ENCODE measurements at places on chromosomes 6 and 20.

GRCh38 chr6:42505385-42505718, 53.6 kb upstream of the TRERF1 start:
- peak; percentile 39 for DNase-seq

- DNase-seq, result no peak
Measured at GRCh38 chr6:89273816-89274215, 41.3 kb downstream of the GABRR2 start.

DNA sequence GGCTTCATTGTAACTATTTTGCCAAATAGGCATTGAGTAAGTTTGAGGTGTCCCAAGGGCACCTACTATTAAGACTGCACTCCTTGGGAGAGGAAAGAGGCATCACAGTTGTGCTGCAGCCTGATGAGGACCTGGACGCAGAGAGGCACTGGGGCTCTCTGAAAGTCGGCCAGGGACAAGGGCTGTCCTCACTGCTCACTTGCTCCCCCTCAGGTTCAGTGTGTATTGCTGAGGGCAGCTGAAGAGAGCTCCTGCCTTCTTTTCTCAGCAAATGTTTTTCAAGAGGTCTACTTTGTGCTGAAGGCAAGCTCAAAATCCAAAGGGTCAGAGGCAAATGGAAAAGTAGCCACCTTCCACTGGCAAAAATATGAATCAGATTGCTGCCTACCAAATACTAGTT, 331.8 kb downstream of the RIMS1 start:
- no peak for DNase-seq

DNA sequence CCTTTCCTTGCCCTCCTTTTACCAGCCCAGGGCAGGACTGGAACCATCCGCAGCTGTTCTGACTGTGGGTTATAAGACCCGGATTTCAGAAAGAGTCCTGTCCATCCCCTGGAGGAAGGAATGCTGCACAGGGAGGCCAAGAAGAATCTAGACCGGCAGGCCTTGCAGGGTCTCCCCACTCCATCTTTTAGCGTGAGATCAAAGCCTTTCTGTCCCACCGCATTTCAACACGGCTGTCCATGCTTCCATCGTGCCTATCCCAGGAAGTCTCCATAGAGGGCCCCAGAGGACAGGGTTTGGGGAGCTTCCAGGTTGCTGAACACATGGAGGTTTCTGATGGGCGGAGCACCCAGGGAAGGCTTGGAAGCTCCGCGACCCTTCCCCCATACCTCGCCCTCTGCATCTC, 79.3 kb upstream of the AGPAT4 start:
- DNase-seq, result no peak

DNA sequence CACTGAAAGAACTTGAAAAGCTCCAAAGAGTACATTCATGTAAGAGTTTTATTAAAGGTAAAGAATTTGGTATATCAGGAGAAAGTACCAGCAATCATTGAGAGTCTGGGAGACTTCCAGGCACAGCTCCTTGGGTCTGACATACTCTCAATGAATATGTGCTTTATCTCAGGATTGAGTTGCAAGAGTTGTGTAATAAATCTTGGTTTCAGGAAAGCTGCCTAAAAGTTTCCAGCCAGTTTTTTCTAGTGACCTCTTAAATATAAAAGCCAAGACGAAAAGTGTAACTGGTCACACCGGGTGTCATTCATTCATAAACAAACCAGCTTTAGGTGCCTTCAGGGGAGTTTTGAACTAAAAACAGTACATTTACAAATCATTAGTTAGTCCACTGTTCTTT, 21.6 kb upstream of the GJA1 start:
- no peak for DNase-seq

GRCh38 chr6:42507901-42508300, 55.9 kb upstream of the UBR2 start:
- DNase-seq, result no peak

DNA sequence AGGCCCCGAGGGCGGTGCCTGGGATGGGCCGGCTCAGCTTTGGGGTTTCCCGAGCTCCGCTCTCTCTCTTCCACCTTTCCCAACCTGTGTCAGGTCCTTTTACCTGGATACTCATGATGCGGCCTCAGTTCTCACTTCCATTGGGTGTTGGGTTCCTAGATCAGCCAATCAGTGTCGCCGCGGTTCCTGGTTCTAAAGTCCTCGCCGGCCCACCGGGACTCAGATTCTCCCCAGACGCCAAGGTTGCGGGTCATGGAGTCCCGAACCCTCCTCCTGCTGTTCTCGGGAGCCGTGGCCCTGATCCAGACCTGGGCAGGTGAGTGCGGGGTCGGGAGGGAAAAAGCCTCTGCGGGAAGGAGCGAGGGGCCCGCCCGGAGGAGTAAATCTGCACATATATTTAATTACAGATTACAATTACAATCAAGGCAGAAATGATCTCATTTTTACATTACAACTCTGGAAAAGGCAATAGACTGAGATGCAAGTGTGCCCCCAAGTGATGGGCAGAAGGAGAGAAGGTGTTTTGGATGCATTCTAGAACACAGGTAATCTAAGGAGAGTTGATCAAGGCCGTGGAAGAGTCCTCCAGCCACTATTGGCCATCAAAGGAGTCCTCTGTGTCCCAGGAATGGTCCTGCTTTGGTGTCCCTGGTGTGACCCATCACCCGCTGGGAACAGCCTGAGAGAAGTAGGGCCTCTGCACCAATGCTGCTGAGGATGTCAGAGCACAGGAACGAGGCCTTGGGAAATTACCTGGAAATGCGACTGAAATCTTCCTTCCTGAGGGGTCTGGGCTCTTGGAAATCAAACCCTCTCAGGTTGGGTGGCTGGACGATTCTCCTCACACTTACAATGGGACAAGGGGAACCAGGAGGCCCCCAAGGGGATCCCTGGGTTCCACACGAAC, 34.7 kb upstream of the MICB start:
- DNase-seq, result peak; percentile 94

DNA sequence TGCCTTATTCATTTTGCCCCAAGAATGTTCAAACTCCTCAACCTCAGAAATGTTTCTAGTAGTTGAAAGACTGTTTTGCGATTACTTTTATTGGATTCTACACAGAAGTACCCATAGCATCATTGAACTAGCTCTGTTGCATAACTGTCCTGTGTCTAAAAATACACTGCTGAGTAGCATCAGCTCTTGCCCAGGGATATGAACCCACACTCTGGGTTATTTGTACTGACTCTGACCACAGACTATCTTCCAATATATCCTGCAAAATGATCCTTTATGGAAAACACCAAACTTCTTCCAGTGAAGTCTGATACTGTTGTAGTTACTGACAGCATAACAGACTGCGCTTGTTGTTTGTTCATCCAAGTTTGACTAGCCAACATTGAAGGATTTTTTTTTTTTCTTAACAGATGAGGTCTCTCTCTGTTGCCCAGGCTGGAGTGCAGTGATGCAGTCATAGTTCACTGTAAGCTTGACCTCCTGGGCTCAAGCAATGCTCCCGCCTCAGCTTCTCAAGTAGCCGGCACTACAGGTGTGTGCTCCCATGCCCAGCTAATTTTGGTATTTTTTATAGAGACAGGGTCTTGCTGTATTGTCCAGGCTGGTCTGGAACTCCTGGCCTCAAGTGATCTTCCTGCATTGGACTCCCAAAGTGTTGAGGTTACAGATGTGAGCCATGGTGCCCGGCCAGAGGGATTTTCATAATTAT, 49.9 kb downstream of the TULP4 start:
- DNase-seq, result no peak

DNA sequence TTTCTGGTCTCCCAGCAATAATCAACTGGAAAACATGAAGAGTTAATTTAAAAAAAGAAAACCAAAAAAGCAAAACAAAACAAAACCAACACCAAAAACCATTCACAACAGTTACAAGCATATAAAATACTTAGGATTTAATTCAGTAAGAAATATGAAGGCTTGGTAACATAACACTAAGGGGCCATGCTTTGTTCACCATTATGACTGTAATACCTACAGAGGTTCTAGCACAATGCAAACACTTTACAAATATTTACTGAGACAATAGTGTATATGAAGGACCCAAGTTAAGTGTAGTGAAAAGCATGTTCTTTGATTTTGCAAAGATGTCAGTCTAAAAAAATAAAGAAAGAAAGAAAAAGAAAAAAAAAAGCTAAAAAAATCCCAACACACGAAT, 109.8 kb upstream of the EMILIN3 start:
- no peak for DNase-seq

GRCh38 chr20:32964575-32964974, 39.7 kb downstream of the SUN5 start:
- DNase-seq, result no peak

- DNase-seq, result no peak
Measured at GRCh38 chr20:20409331-20409730, 41.4 kb downstream of the INSM1 start.

DNA sequence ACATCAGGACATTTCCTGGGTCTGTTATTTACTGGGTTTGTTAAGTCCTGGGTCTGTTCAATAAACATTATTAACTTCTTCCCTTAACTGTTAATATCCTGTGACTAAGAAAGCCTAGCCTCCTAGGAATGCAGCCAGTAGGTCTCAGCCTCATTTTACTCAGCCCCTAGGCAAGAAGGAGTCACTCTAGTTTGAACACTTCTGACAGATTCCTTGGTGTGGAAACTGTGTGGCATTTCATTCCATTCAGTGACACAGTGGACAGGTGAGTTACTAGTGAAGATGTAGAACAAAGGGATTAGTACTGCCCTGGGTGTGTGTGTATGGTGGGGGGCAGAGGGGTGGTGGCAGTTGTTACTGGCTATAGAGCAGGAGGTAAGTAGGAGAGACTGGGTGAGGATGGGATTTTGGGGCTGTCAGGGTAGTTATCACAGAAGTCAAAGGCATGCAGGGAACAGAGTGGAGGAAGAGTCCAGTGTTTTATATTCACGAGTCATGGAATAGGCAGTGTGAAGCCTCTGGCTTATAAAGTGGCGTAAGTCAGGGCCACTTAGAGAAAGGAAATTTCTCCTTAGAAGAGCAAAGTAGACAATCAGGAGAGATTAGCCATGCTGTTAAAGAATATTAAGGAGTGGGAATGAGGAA, 28.4 kb downstream of the RNF182 start:
- no peak for DNase-seq

DNA sequence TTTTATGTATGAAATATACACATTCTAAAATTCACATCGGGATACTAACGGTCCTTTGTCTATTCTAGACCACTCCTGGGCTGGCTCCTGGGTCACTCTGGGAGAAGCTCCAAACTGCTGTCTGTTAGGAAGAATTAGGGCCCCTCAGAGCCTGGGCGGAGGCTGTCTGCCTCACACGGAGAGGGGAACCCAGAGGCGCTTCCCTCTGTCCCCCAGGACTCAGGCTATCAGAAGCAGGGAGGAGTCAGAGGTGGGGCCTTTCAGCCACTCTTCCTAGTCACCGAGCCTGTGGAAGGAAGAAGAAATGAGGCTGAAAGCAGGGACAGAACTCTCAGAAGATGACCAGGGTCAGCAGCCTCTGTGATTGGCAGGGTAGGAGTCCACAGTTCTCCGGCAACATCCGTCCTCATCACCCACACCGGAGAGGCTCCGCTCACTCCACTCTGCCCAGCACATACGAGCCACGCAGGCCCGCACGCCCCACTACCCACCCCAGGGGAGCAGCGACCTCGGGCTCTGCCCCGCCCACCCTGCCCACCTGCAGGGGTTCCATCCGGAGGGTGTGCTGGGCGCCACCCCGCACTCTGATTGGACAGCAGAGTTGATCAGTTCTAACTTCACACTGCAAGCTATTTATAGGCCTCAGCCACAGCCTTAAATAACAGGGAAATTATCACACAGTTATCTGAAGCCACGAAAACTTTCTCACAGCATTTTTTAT, 182.1 kb upstream of the AFDN start:
- DNase-seq, result no peak

- peak; percentile 46 for DNase-seq
Measured at GRCh38 chr6:52176550-52176949, 9.6 kb upstream of the IL17A start.

GRCh38 chr6:84007871-84008270, 25.7 kb upstream of the MRAP2 start:
- no peak for DNase-seq

- DNase-seq, result no peak
Measured at GRCh38 chr6:44762496-44762895, 375.0 kb downstream of the CDC5L start.

DNA sequence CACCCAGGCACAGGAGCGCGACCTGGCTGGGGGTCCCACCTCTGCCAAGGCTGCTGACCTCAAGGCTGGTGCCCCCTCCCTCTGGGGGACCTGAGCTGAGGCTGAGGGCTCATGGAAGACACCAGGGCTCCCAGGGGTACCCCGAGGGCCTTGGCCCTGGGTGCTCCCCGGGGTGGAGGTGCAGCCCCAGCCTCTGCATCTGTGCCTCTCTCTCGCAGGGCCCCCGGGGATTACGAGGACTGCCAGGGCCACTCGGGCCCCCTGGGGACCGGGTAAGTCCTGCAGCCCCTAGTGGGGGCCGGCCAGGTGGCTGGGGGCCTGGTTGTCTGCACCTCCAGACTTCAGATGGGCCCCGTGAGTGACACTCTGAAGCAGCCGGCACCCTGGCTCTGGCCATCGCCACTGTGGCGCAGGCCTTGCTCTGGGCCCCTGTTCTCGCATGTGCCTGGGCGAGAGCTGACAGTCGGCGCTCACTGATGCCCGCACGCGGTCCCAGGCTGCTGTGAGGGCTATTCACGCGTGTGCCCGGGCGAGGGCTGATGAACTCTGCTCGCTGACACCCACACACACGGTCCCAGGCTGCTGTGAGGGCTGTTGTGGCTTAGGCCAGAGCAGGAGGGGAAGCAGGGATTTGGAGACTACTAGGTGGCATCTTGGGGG, 9.3 kb downstream of the COL9A3 start:
- DNase-seq, result no peak

GRCh38 chr20:14385176-14385740, 47.8 kb upstream of the FLRT3 start:
- DNase-seq, result no peak
